ENCODE measurements at places on chromosomes 5 and 9.

GRCh38 chr9:131668439-131669268, 71.2 kb downstream of the RAPGEF1 start:
- DNase-seq, result no peak

DNA sequence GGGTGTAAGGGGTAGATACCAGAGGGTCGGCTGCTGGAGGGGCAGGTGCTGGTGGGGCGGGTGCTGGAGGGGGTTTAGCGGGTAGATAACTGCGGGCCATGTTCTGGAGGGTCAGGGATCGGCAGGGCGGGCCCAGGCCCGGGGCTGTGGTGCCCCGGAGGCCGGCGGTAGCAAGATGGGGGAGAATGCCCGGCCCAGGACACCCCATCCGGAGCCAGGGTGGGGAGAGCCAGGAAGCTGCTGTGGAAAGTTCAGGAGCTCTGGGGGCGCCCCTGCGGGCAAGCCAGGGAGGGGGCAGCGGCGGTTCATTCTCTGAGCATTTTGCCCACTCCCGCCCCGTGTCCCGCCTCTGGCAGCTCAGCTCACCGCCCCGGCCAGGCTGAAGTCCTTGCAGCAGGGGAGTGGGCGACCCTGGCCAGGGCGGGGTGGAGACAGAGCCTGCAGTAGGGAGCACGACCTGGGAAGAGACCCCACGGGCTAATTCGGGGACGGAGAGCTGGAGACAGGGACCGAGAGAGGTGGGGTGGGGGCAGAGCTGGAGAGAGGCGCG, 538 bp downstream of the PRRT1B start:
- no peak for DNase-seq

DNA sequence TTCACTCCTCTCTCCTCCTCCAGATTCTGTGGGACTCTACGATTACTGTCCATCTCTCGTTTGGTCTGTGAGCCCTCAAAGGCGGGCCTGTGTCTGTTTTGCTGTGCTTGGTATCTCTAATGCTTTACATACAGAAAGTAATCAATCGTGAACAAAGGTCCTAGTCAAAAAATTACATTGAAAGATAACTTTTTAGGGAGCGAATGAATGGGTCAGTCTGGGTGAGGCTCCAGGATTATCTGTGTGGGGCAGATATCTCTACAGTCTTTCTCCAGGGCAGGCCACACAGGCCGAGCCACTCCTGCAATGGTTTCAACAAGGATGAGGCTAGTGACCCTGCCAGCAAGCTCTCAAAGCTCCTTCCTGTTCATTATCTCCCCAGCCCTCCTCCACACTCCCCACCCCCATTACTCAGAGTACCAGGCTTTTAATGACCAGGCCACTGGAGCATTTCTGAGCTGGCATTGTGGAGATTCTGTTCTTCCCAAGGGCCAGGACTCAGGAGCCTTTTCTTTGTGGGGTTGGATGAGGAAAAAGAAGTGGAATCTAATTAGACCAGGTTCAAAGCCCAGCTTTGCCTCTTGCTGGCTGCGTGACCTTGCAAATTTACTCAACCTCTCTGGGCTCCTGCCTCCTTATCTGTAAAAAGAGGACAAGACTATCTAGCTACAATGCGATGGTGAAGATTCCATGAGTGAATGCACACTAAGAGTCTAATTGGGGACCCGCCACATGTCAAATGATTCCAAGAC, 10.2 kb downstream of the CORO2A start:
- DNase-seq, result no peak

DNA sequence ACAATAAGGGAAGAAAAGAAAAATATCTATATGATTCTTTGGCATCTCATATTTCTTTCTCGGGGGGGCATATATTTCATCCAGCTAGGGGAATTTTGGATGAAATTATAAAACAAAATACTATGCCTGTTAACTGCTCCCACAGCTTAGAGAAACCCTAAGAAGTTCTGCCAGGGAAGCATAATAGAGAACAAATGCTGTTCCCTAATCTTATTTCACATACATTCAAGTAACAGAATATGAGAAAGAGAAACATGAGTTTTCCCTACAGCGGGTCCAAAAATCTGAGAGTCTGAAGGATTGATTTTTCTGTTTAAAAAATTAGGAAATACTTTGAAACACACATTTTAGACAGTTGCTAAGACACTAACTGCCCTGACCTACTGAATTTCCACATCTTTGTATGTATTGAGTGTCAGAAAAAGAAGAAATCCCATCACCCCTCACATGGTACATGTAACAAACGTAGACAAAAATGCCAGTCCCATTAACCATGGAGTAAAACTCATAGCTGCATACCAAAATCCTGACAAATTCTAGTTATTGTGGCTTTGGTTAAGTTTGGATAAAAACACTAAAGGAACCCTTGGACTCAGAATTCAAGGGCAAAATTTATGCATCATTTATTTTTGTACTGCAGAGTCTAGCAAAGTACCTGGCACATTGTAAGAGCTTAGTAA, 620.2 kb upstream of the DMAC1 start:
- no peak for DNase-seq

GRCh38 chr9:18111146-18111545, 362.8 kb upstream of the ADAMTSL1 start:
- no peak for DNase-seq

DNA sequence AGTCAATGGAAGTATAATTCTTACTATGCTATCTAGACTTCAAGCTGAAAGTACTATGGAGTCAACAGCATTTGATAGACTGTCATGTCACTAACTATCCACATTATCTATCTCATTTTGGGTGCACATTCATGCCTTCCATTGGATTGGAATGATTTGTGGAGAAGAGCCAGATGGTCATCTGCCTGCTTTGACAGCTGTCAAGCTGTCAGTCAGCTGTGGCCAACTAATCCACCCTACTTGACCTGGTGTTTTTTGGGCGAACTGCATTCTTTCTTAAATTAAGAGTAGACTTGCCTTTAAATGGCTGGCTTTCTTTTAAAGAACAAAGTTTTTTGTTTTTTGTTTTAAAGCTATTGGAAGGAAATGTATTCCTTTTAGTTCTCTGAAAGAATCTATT, 151.5 kb downstream of the DCP2 start:
- no peak for DNase-seq

DNA sequence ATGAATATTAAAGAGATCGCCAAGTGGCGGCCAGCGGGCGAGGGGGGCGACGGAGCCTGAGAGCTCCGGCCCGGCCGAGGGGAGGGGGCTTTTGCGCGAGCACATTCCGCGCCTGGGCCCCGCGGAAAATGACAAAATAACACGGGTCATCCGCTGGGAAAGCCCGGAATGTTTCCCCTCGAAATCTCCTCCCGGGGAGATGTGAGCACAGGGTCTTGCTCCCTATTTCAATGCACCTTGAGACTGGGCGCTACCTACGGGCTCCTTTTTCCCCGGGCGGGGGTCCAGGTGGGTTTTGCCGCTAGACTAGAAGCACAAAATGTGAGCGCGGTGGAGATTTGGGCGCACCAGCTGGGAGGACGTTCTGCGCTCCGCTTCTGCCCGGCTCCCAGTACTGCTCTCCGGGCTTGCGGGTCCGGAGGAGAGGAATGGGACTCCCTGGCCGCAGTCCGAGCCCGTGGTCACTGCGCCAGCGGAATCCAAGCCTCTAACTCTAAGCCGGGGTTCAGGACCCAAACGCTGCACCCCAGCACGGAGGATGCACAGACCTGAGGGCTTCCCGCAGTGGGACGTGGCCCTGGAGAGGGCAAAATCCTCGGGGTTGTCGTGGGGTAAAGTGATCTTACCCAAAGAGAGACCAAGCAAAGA, 2.8 kb upstream of the PRDM12 start:
- DNase-seq, result no peak

- DNase-seq, result no peak
These were observed 16.1 kb downstream of the UBAP2 start for GRCh38 chr9:34032631-34033030.

DNA sequence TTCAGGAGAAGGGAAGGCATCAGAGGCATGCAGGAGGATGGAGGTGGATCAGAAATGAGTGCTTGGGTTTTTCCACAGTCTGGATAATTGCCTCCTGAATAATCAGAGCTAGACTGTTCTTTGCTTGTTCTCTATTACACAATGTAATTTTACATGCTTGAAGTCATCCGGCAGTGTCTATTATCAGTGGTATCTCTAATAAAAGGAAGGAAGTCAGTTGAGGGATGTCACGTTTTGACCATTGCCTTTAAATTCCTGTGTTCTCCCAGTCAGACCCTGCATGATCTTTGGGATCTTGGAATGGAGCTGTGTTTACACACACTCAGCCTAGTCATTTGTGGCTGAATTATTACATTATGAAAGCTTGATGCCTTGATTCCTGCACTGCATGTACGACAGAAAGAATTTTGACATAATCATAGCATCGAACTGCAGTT, 91.0 kb downstream of the PDE8B start:
- DNase-seq, result peak; percentile 91

GRCh38 chr5:88883059-88883835, at the start of gene MEF2C:
Gene MEF2C, minus strand, starts transcription at chr5:88883184. Its CDS starts 59,396 bp downstream, at chr5:88823788.
- DNase-seq, result no peak

- DNase-seq, result no peak
These were observed 74.7 kb downstream of the FOXB2 start for GRCh38 chr9:77094150-77094549.

GRCh38 chr9:83981126-83981871, 694 bp downstream of the RMI1 start:
- no peak for DNase-seq

DNA sequence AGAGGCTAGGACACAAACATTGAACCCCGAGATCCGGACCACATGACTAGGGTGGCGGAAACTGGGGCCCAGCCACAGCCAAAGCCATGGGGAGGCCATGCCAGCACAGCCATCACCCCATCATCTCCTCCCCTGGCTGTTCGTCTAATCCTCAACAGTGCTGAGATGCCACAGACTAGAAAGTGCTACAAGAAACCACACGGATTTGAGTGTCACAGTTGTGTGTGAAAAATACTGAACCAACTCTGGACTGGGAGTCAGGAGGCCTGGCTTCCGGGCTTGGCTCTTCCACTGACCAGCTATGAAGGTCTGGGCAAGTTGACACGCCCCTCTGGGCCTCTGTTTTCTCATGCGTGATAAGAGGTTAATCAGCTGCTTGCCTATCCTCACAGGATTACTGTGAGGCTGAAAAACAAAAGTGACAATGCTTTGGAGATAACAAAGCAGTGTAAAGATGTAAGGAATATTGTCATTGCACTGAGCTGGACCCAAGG, 38.8 kb upstream of the SHB start:
- DNase-seq, result no peak

DNA sequence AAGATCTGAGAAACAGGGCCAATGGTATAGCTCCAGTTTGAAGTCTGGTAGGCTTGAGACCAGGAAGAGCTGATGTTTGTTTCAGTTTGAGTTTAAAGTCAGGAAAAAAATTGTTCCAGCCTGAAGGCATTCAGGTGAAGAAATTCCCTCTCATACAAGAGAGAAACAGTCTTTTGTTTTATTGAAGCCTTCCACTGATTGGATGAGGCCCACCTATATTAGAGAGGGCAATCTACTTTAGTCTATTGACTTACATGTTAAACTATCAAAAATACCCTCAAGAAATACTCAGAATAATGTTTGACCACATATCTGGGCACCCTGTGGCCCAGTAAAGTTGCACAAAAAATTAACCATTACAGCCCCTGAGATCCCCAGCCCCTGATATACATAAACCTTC, 5.2 kb upstream of the DEPDC1B start:
- no peak for DNase-seq

DNA sequence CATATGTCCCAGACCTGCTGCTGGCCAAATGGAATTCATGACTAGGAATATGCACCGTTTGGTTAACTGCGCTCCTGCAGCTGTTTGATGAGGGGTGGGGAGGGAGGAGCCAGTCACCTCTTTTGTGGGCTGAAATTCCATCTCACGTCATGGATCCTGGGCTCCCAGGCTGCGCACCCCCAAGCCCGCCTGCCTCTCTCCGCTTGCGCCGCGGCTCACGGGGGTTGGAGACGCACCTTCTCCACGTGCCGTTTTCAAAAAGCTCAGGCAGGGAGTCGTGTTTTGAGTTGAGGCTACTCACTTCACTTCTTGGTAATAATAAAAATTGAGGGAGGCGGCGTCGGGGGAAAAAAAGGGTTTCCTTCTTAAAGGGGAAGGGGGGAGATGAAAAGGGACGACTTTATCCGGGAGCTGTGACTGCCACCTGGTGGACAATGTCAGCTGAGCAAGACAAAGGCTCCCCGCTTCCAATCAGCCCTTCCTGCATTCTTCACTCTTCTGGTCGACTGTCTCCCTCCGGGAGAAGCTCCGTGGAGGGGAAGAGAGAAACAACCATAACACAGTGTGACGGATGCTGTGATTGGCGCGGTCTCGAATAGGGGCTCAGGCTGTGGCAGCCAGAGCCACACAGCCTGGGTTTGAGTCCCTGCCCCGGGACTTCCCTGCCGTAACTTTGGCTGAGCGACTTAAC, 15.9 kb upstream of the C5orf47 start:
- DNase-seq, result no peak

GRCh38 chr9:16262477-16263261, 607.8 kb downstream of the BNC2 start:
- no peak for DNase-seq
